ENCODE measurements at places on chromosomes 6 and 20.

DNA sequence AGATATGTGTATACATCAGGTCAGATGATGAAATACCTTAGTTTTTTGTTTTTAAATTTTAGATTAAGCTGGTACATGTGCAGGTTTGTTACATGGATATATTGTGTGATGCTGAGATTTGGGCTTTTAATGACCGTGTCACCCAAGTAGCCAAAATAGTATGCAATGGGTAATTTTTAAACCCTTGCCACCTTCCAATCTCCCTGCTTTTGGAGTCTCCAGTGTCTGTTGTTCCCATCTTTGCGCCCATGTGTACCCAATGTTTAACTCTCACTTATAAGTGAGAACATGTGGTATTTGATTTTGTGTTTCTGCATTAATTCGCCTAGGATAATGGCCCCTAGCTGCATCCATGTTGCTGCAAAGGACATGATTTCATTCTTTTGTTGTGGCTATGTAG is 45.8 kb downstream of the TNFAIP3 start:
- DNase-seq, result no peak

GRCh38 chr6:27650620-27651370 is 177.9 kb upstream of the ZNF184 start:
- peak; percentile 70 for DNase-seq

DNA sequence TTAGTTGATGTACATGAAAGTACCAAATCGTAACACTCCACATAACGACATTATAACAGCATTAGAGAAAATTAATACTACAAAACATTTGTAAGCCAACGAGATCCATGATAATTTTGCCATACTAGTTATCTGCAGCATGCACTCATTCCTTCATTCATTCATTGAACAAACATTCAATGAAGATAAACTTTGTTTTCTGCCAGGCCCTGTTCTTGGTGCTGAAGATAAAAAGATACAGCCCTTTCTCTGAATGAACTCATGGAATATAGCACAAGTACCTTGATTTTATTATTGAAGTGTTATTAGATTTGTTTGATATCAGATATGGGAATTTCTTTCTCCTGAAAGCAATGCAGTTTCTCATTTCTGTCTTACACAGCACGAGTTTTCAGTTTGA is 524.0 kb downstream of the TFAP2A start:
- DNase-seq, result no peak

- DNase-seq, result no peak
Observed at GRCh38 chr20:45407783-45408645, at the start of gene DBNDD2. DBNDD2 (plus strand) TSS chr20:45408289; CDS start chr20:45408468, 179 bp downstream.

DNA sequence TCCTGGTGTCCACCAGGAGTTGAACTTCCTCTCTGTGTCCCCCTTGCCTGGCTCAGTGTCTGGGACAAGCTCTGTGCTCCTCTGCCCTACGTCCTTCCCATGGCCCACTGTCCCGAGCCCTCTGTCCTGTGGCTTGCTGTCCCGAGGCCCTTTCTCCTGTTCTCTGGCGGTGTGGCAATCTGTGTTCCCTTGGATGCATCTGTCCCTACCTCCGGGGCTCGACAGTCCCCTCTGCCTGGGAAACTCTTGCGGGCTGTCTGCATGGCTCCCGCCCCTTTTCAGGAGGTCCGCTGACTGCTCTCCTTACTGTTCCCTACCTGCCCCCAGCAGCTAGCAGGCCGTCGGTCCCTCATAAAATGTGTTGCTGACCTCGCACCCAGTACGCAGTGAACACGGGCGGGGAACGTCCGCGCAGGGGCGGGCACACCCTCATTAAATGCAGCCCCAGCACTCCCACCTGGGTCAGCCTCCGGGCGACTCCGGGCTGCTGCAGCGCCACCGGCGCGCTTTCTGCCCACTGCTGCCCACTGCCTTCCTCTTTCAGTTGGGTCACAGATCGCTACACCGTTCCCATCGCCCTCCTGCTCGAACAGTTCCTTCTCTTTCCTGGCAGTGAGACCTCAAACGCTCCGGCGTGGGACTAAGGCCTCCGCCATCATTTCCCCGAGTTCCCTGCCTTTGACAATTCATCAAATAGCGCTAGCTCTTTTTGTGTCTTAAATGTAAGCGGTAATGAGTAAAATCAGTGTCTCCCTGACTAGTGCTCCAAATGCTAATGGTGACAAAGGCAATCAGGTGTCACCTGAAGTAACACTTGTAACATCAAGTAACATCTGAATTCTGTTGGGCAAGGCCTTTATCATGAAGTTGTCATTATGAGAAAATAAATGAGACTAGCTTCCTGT is 60.5 kb downstream of the RSPH3 start:
- no peak for DNase-seq

DNA sequence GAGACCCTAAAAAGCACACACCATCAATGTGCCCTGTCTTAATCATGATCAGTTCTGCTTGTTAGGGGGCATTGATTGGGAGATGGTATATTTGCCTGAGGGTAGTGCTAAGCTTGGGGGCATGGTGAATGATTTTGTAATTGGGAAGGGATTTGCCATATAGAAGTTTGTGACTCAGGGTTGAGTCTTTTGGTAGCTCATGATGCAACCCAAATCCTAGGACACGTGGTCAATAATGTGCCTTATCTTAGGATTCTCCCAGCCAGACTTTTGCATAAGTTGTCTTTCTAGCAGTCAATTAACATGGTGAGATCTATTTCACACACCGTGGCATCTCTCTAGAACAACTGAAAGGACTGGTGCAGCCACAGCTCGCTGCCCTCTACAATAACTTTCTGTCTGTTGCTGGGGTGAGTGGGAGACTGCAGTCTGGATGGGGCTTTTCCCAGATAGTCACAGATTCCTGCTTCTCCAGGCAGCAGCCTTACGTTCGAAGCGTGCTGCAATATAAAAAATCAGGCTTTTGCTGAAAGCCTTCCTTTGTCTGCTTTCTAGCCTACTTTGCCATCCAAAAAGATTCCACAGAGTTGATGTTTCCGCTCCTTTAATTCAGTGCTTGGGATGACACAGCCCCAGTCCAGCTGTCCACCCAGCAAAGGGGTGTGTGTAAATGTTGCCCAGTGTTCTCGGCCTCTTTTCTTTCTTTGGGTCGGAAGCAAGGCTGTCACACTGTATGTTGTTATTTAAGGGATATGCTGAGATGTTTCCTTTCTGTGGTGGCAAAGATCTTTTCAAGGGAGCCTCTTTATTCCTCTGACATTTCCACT is 58.9 kb downstream of the ID4 start:
- no peak for DNase-seq

- no peak for DNase-seq
Observed at GRCh38 chr6:24667378-24667803, 514 bp downstream of the ACOT13 start.

- DNase-seq, result peak; percentile 17
Observed at GRCh38 chr20:34075647-34076046, 36.4 kb downstream of the EIF2S2 start.

GRCh38 chr20:49503176-49503575 is 20.7 kb upstream of the KCNB1 start:
- DNase-seq, result no peak

- DNase-seq, result no peak
Observed at GRCh38 chr20:48153523-48153922, 368.2 kb upstream of the SULF2 start.

DNA sequence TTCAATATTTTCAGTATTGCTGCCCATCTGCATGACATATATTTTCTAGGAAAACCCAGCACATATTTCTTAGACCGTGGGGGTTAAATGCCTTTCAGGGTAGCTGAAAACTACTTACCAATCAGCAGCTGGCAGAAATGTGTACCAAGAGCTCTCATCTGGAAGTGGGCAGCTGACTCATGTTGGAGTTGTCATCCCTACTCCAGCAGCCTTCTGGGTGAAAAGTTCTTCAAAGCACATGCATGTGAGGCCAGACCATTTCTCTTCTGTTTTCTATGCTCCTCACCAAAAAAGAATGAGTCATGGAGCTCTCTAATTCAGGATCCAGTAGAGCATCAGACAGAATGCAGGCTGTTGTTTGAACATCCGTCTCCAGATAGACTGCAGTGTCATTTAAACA is 135.5 kb downstream of the PAX1 start:
- no peak for DNase-seq

GRCh38 chr6:7201732-7202541 is 94.2 kb downstream of the RREB1 start:
- no peak for DNase-seq

- no peak for DNase-seq
Observed at GRCh38 chr20:38131588-38132121, 33.4 kb downstream of the TGM2 start.

DNA sequence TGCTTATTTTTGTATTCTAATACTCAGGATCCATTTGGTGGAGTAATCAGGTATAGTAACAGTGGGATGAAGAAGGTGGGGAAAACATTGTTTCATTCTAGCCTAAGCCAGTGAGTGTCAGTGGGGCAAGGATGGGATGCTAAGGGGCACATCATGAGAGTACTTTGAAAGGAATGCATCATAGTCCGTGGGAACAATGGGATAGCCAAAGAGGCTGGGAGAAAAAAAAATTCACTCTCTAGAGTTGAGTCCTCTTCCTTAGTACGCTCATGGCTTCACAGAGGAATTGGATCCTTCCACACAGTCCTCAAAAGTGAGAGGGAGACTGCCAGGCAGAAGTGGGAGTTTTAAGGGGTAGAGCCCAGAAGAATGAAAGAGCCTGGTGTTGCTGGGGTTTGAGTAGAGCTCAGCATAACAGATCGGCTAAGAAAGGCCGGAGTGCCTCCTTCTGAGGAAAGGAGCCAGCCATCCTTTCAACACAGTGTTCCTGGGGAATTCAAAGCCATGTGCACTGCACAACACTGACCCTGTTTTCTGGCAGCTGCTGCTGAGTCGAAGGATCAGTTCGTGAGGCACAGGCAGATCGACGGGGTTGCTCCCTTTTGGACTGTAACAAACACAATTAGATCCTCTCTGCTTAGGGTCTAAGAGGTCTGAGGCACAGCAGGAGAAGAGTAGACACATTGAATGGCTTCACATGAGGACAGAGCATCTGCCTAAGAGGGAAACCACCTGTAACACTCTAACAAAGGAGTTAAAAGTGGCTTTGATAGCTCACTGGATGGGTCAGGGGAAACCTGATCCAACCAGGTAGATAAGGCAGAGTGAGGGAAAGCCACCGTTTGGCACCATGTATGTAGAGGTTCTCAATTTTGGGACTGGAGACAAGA is 61.2 kb downstream of the ELOVL5 start:
- DNase-seq, result no peak

DNA sequence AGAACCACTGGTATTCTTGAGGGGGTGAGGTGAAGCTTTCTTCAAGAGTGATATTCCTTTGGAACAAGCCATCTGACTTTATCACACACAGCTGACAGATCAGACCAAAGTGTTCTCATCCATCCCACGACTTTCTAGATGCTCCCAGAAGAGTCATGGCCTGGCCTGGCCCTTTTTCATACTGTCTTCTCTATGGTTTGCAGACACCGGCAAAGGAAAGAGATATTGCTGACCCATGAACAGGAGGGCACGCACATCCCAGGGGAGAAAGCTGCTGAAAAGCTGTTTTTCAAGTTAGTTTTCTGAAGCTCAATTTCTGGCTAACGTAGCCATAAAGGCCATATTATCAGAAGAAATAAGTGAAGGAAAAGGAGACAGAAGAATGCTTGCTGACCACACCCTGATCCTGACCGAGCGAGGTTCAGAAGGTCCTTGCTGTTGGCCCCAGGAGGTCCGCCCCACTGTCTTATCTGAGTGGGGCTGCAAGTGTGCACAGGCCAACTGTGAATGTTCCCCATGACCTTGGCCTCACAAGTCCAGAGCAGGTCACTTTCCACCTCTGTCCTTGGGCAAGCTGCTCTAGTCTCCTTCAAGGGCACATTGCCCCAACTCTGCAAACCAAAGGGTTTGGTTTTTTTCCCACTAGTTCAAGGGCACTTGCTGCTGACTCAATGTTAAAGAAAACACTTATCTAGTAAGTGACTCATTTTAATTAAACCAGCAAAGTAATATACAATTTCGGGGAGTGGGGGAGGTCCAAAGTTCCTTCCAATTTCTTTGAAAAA is 2.0 kb downstream of the ACSS1 start:
- no peak for DNase-seq

- DNase-seq, result no peak
Observed at GRCh38 chr20:50567860-50568548, 57.8 kb downstream of the PTPN1 start.

DNA sequence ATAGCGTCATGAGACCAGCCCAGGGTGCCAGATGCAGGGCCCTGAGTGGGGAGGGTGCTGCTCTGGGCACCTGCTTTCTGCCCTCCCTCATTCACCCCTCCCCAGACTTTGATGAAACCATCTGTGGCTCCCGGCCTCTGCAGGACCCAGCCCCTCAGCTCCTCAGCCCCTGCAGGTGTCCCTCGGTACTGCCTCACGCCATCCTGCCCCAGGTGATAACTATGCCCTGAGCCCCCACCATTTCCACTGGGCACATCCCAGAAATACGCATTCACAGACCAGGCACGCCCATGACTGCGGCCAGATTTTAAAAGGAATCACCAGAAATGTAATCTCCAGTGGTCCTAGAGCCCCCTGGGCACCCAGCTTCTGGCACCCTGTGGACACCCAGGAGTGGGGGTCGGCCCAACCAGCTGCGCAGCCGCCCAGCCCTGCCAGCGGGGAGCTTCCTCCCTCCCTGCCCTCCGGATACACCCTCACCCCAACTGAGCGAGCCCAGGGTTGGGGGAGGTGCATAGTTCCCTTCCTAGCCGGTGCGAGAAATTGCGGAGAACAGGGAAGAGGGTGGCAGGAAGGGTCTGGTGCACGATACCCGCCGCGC is 615 bp upstream of the NTSR1 start:
- peak; percentile 60 for DNase-seq

- no peak for DNase-seq
Observed at GRCh38 chr6:4381381-4381780, 246.0 kb upstream of the ECI2 start.

DNA sequence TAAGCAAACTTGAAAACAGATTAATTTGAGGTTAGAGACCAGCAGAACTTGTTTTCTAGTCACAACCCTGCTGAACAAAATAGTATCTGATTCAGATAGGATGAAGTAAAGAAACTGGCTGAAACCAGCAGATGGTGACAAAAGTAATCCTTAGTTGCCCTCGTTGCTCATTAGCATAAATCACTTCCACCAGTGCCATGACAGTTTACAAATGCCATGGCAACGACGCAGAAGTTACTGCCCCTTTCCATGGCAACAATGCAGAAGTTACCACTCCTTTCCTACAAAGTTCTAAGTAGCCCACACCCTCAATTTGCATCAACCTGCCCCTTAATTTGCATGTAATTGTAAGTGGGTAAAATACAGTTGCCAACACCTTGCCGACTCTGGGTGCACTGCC is 23.7 kb downstream of the SNRPB start:
- no peak for DNase-seq

DNA sequence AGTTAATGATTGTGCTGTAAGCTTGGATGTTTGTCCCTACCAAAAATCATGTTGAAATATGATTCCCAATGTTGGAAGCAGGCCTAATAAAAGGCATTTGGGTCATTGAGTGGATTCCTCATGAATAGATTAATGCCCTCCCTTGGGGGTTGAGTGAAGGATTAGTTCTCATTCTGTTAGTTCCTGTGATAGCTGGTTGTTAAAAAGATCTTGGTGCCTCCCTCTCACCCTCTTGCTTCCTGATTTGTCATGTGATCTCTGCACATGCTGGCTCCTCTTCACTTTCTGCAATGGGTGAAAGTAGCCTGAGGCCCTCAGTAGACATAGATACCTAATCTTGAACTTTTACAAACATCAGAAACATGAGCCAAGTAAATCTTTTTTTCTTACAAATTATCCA is 115.6 kb upstream of the HCRTR2 start:
- DNase-seq, result no peak

All from HEK293T (cell line).